K562 (cell line): ENCODE measurements at places on chromosomes 4 and X.
A peak's percentile ranks its signal among the peaks of the same experiment; 100 is the strongest.

DNA sequence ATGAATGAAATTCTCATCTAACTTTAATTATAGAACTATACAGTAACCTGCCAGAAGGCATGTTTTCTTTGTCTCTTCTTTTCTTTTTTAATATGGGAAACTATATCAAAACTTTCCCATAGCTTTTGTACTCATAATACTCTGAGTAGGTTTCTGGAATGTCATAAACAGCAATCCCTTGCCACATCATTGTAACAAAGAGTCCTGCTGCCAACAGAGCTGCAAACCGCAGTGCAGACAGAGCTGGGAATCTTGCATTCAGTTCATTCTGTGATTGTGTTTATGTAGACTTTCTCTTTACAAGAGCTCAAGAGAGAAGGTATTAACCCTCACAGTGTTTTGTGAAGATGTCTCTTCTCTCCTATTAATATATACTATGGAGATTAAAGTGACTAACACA lies 304.4 kb upstream of the SLIT2 start:
- no peak overlapping the region for H3K27ac ChIP-seq
- no peaks in the 10 kb centered on the region for H3K4me1 ChIP-seq
- no peaks in the 10 kb centered on the region for H3K36me3 ChIP-seq
- no peaks in the 10 kb centered on the region for H3K27me3 ChIP-seq
- DNase-seq, result no peak

DNA sequence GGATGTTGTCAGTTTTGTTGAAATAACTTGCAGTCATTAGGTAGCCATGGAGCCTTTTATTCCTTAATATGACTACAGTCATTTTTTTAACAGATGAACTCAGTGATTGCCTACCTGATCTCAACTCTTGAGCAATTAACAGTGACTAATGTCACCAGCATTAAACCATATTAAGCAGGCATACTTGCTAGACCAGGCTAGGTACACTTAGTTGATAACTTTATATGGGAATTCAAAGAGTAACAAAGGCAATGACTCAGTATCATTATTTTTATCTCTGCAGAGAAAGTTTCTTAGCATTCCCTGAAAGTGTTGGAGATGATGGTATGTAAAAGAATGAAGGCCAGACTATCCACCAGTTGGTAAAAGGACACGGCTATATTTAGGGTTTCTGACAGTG lies at the start of gene C4orf54:
Gene C4orf54 (minus strand): TSS at position 31 of the 400 bp plus-strand sequence. CDS start 3,180 bp downstream, outside the sequence.
- H3K36me3 ChIP-seq, result no peaks in the 10 kb centered on the region
- H3K4me1 ChIP-seq, result no peaks in the 10 kb centered on the region
- H3K27me3 ChIP-seq, result peaks cover 30% of the 10 kb centered on the region; the same call in 2 of the 3 replicates

DNA sequence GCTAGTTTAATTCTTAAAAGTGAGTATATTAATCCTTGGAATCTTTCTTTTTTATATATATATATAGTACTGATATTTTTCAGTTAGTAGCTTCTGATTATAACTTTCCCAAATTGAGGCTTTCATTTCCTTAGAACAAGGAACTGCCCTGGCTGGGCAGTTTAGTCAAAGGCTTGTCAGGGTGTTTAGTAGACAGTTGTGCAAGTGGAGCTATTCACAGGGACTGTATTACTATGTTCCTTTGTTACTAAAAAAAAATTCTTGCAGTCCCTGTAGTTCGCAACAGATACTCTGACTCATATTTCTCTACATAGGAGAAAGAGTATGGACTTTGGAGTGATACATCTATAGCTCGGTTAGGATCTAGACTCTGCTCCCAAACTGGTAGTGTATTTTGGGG lies 20.8 kb downstream of the USO1 start:
- H3K4me3 ChIP-seq, result no peak overlapping the region
- no peaks in the 10 kb centered on the region for H3K27me3 ChIP-seq
- peaks cover 15% of the 10 kb centered on the region; the same call in 2 of the 3 replicates for H3K4me1 ChIP-seq
- peak overlapping the region; percentile 66; the same call in 1 of the 3 replicates for H3K27ac ChIP-seq
- H3K36me3 ChIP-seq, result peaks cover 7% of the 10 kb centered on the region; the same call in 2 of the 3 replicates

- H3K27ac ChIP-seq, result peak overlapping the region; percentile 77
- no peaks in the 10 kb centered on the region for H3K27me3 ChIP-seq
- H3K4me3 ChIP-seq, result 0 out of 2 replicates have a peak overlapping the region, but pooled peaks have one; percentile 14
- no peaks in the 10 kb centered on the region for H3K36me3 ChIP-seq
- H3K4me1 ChIP-seq, result no peaks in the 10 kb centered on the region; the same call in 1 of the 2 replicates
These were observed 35.8 kb upstream of the PRDM8 start for GRCh38 chr4:80161413-80162058.

GRCh38 chrX:124005228-124005627 lies 43.7 kb downstream of the STAG2 start:
- H3K4me3 ChIP-seq, result no peak overlapping the region
- H3K27ac ChIP-seq, result no peak overlapping the region
- no peak for DNase-seq

DNA sequence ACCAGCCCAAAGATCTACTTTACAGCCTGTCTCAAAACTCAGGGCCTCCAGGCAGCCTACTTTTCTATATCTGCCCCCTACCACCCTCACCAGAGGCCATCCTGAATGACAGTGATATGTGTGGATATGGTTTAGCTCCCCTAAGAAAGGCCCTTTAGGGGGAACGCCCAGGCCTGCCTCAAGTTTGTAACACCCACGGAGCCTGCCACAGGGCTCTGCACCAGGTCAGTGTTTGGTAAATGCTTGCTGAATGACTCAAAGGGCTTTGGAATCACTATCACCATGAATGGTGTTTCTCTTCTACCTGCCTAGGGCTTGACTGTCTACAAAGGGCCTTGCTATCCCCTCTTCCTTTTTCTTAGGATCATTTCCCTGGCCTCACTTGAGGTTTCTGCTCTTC lies 11.3 kb upstream of the LONRF3 start:
- no peak overlapping the region; the same call in 1 of the 3 replicates for H3K27ac ChIP-seq
- H3K4me1 ChIP-seq, result peaks cover 18% of the 10 kb centered on the region; the same call in 2 of the 3 replicates
- H3K4me3 ChIP-seq, result no peak overlapping the region
- DNase-seq, result no peak
- H3K36me3 ChIP-seq, result no peaks in the 10 kb centered on the region

GRCh38 chr4:71230271-71231128 lies 108.3 kb upstream of the SLC4A4 start:
- DNase-seq, result no peak
- H3K27ac ChIP-seq, result no peak overlapping the region
- H3K27me3 ChIP-seq, result peaks cover 19% of the 10 kb centered on the region
- no peaks in the 10 kb centered on the region for H3K4me1 ChIP-seq
- no peaks in the 10 kb centered on the region for H3K36me3 ChIP-seq

DNA sequence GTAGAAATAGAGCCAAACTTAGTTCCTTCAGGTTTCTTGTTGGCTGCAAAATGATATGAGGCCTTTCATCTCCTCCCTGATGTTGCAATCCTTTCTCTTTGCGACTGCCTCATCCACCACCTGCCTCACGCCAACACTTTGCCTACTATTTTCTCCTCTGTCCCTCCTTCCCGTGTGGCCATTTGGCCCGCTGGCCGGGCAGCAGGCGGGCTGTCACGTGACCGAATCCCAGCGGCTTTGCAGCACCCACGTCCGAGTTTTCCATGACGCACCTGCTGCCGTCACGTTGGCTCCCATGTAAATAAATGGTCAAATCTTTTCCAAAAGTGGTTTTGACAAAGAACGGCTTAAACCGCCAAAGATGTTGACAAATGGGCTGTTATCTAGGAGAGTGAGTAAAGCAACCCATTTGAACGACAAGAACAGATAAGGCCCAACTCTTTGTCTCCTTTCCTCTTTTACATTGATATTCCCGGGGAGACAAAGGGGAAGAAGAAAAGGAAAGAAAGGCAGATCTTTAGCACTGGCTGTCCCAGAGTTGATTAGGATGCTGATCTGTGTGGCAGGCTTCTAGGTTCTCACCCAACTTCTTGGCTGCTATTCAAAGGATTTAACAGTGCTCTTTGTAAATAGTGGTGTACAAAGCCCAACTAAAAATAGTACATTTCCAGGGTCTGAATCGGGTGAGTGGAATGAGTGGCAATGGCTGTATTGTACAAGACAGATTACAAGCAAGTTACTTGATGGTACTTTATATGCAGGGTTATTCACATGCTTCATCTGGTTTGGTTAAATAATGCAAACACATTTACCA lies 174.2 kb upstream of the JADE1 start:
- no peaks in the 10 kb centered on the region for H3K27me3 ChIP-seq
- peak overlapping the region; percentile 8; the same call in 1 of the 2 replicates for H3K4me3 ChIP-seq
- H3K4me1 ChIP-seq, result peaks cover 4% of the 10 kb centered on the region
- peak; percentile 39 for DNase-seq
- no peaks in the 10 kb centered on the region for H3K36me3 ChIP-seq
- no peak overlapping the region; the same call in 2 of the 3 replicates for H3K27ac ChIP-seq

DNA sequence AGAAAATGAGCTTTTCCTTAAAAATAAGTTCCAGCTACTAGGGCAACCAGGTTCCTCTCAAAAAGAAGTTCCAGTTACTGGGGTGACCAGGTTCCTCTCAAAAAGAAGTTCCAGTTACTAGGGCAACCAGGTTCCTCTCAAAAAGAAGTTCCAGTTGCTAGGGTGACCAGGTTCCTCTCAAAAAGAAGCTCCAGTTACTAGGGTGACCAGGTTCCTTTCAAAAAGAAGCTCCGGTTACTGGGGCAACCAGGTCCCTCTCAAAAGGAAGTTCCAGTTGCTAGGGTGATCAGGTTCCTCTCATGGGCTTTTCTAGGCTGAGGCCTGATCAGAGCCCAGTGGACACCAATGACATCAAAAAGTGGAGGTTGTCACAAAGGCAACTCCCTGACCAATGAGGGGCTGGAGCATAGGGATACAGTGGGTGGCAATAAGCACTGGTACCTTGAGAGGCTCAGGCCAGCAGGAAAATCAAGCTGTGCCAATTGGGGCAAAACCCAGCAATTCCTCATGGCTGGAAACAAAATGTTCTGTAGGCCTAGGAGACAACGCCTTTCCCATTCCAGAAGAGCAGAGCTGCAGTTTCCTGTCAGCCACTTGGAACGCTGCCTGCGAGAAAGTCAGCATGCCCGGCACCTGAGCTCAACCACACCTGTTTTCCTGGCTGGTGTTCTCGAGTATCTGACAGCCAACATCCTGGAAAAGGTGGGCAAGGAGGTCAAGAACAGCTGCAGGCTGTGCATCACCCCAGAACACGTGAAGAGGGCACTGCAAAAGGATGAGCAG lies 12.3 kb upstream of the SYTL5 start:
- H3K27me3 ChIP-seq, result no peaks in the 10 kb centered on the region
- no peaks in the 10 kb centered on the region for H3K36me3 ChIP-seq
- no peak for DNase-seq
- no peaks in the 10 kb centered on the region for H3K4me1 ChIP-seq
- H3K4me3 ChIP-seq, result no peak overlapping the region

DNA sequence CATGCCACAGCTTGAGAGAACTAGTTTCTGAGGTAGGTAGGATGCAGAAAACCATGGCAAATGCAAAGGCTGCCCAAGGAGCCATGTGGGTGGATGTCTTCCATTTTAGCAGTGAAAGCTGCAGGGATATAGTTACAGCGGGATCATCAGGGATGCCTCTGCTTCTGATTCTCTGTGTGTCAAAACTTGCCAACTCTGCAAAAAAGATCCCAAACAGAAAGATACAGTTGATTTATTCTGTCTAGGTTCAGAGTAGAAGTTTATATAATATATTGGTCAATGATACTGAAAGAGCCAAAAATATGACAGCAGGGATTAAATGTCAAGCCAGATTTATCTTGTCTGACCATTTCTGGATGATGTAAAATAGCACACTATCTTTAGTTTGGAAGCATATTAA lies 42.4 kb upstream of the SFRP2 start:
- H3K4me3 ChIP-seq, result no peak overlapping the region
- H3K27ac ChIP-seq, result no peak overlapping the region
- no peak for DNase-seq

DNA sequence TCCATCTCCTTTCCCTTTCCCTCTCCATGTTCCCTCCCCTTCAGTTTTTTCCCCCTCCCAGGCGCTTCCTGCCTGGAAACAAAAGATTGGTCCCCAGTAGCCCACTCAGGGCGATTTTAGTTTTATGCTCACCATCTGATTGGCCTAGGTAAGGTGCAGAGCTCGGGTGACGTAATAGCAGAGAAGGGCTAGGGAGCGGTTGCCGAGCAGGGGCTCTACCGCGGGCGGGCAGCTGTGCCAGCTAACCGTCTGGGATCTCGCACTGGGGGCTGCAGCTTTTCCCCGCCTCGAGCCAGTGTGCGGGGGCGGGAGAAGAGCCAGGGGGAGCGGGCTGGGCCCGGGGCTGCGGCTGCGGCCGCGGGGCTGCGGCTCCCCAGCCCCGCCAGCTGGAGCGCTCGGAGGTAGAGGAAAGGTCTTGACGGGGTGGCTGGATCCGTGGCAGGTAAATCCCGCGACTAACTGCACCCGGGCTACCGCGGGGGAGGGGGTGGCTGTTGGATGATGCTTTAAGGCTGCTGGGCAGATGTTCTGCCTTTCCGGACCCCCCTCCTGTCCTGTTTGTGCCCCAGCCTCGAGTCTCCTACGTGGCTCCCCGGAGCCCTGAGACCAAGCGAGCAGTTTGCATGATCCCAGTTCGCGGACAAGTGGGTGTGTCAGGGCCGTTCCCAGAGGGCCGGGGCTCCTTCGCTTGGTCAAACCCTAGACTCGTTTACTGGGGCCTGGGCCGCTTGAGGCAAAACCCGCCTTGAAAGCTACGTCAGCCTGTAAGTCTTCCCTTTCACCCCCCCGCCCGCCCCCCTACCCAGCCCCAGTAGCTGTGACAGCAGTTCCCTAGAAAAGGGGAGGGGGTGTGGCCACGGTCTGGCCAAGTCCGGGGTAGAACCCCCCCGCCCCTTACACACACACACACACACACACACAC lies at the start of gene PAK3:
Gene PAK3 (plus strand): TSS at position 218 of the 922 bp plus-strand sequence. CDS start 26,913 bp downstream, outside the sequence.
- DNase-seq, result no peak
- no peaks in the 10 kb centered on the region for H3K27me3 ChIP-seq
- H3K4me3 ChIP-seq, result no peak within 1 kb of the TSS
- no peaks in the 10 kb centered on the region for H3K4me1 ChIP-seq
- H3K36me3 ChIP-seq, result no peaks in the 10 kb centered on the region

DNA sequence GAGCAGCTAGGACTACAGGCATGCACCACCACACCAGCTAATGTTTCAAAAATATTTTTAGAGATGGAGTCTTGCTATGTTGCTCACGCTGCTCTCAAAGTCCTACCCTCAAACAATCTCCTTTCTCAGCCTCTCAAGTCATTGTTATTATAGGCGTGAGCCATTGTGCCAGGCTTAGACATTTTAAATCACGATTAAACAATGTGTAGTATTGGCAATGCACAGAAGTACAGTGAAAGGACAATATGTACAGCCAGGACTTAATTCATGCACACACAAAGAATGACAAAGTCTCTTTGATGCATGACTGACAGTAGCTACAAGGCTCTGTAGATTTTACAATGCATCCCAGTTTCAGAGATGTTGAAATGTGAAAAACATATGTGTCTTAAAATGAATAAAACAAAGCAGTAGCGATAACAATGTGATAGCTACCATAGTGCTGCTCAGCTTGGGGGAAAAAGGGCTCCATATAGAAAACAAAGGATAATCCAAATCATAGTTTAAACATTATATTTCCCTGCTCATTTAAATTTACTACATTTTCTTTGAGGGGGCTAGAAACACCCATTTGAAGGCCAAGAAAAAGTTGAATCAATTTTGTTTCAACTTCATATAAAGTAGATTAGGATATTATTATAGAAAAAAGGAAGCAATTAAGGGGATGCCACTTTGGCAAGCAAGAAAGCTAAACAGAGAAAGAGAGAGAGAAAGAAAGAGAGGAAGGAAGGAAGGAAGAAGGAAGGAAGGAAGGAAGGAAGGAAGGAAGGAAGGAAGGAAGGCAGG lies 272.4 kb upstream of the SMIM31 start:
- H3K4me1 ChIP-seq, result no peaks in the 10 kb centered on the region
- H3K27me3 ChIP-seq, result no peaks in the 10 kb centered on the region
- H3K36me3 ChIP-seq, result no peaks in the 10 kb centered on the region
- no peak for DNase-seq
